ENCODE measurements at places on chromosomes 5 and 9.

- DNase-seq = no peak
Observed at GRCh38 chr5:179967489-179967888, 59.8 kb upstream of the TBC1D9B start.

DNA sequence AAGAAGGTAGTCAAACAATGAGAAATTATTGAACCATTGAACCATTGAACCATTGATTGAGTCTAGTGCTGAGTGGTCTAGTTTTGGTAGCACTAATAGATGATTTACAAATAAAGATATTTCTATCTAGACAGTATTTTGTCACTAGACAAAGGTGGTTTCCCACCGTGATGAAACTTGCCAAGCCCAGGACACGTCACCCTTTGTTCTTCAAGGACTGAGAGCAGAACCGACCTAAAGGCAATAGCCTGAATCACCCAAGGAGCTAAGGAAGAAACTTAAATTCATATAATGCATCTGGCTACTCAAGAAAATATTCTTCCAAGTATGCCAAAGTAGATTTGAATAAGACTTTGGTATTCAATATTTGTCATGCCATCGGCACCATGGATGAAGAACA lies 103.3 kb downstream of the ESM1 start:
- no peak for DNase-seq

DNA sequence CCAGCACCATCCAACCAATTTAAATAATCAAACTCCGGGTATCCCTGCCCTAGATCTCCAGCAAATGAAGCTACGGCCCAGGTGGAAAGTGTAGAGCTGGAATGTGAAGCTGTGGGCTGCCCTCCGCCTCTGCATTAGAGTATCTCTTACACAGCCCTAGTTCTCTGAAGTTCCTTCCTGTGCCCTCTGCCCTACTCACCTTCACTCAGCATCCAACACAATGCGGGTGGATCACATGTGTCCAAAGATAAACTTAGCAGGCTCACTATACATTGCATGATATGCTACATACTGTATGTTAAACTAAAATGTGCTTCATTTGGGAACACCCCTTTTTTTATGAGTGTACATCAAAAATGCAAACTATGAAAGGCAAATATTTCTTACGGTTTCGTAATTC lies 70.0 kb upstream of the RAD23B start:
- DNase-seq = no peak

DNA sequence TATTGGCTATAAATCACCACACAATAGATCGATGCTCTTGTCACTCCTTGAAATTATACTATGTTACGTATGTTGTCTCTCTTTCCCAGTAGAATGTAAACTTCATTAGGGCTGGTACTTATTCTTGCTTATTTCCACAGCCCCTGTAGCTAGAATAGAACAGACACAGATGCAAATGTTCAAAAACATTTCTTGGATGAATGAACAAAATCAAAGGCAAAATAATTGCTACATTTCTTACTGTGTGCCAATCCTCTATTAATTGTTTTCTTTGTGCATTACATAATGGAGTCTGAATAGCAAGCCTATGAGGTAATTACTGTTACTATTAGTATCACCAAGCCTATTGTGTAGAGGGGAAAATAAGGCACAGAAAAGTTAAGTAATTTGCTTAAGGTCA lies 725 bp upstream of the OR13C2 start:
- no peak for DNase-seq

- DNase-seq = no peak
Observed at GRCh38 chr9:35646153-35646532, 4.6 kb downstream of the SIT1 start.

- DNase-seq = no peak
Observed at GRCh38 chr5:5278201-5278814, 138.2 kb downstream of the ADAMTS16 start.

- no peak for DNase-seq
Observed at GRCh38 chr5:53827211-53827651, 266.8 kb downstream of the NDUFS4 start.

Data from activated T-helper 2 cell treated with anti-CD3 and anti-CD28 coated beads, Interferon-gamma antibody, Interleukin-2, Interleukin-4, amounts not matched to agents 10 μg/mL and 5 μg/mL and 100 μg/mL, durations not matched to agents 14 hours and 24 hours and 36 hours (primary cell).